ENCODE measurements at places on chromosomes 13 and 19.

DNA sequence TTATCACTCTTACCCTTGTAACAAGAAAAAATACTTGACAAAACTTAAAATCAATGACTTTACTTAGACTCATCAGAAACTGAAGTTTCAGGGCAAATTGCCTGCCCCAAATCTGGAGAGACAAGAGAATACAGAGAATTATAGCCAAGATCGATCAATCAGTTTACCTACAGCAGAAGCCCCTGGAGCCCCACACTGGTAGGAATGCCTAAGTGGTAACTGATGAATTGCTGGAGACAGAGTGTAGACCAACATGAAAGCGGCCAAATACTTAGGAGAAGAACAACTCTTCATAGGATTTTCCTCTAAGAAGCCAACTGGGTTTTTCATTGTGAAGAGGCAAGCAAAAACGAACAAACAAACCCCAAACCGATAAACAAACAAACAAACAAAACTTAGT lies 1430.0 kb downstream of the EFNB2 start:
- no peak for DNase-seq

- DNase-seq: no peak
Measured at GRCh38 chr13:111472559-111473460, 152.4 kb downstream of the TEX29 start.

DNA sequence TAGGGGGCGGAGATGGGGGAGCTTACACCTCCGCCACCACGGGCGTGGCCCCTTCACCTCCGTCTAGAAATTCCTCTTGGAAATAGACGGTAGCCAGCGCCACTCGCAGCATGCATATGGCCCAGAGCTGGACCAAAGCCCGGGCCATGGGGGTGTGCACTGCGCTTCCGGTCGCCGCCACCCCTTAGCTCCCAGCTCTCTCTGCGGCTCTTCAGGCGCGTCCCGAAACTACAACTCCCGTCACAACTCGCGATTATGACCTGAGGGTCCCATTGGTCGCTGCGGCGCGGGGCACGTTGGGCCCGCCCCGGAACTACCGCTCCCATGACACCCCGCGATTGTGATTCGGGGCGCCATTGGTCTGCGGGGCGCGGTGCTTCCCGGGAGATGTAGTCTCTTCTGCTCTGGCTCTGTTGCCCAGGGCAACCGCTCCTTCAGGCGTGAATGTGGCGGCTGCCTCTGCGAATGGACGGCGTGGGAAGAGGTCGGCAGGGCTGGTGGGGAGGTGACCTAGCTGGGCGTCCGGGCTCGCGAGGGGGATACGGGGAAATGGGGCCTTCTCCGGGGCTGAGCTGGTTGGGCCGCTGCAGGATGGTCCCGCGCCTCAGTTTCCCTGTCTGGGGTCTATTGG lies at the start of the genes C19orf44 and CALR3:
C19orf44 (plus strand) TSS at position 413 of the 631 bp plus-strand sequence. CDS start 4,399 bp downstream, outside the sequence.
CALR3 (minus strand) TSS at position 186 of the 631 bp plus-strand sequence; CDS start at position 148, 38 bp downstream.
- peak; percentile 94 for DNase-seq

DNA sequence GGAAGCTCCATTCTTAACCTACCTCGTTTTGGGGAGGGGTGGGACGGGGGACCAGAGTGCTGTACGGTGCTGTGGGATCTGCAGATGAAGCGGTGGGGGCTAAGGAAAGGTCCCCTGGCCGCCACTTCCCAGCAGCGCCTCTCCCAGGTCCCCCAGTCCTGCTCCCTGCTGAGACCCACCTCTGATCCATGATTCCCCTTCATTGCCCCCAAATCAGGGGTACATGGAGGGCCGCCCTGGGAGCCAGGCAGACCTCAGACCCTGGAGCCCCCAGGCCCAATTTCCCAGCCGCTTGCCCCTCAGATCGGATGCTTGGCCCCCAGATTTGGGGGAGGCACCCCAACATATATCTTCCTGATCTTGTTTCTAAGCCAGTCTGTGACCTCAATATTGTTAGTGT lies 3.8 kb upstream of the FAM98C start:
- DNase-seq: no peak

GRCh38 chr13:42107421-42107820 lies 59.0 kb downstream of the DGKH start:
- DNase-seq: no peak

DNA sequence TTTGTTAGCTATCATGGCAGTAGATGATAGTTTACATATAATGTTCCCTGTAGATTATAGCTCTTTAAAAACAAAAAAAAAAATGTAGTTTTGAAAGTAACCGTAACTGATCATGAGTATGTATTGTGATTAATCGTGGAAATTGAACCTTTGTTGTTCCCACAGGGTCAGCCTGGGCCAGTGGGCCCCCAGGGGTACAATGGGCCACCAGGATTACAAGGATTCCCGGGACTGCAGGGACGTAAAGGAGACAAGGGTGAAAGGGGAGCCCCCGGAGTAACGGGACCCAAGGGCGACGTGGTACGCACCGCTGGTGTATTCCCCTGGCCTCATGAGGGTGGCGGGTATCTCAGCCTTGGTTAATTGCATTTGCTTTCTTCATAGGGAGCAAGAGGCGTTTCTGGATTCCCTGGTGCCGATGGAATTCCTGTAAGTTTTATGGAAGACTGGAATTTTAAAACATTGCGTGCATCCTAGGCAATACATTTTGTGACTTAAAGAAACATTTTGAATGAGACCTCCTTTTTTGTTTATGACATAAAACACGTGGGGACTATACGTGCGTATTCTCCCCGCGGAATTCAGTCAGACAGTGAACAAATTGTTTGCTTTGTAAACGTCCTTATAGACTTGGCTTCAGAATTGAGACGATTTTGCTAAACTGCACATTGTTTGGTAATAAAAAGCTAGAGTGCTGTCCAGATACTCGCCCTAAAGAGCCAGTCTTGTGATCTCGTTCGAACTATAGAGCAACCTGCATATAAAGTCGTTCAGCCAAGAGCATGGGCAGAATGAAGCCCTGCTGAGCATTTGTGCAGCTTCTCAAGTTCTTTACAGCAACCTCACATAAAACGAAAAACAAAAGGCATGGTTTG lies 117.7 kb downstream of the COL4A2 start:
- no peak for DNase-seq

GRCh38 chr19:10143681-10144080 lies 24.0 kb upstream of the EIF3G start:
- DNase-seq: no peak

DNA sequence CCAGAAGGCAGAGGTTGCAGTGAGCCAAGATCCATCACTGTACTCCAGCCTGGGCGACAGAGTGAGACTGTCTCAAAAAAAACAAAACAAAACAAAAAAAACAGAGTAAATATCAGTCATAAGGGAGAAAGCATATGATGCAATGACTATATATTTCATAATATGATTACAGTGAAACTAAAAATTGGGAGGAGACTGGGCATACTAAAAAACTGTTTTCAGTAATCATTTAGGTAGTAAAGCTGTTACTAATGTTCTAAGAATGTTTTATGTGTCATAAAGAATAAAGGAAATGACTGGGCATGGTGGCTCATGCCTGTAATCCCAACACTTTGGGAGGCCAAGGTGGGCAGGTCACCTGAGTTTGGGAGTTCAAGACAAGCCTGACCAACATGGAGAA lies 15.9 kb downstream of the ZNF573 start:
- DNase-seq: no peak

DNA sequence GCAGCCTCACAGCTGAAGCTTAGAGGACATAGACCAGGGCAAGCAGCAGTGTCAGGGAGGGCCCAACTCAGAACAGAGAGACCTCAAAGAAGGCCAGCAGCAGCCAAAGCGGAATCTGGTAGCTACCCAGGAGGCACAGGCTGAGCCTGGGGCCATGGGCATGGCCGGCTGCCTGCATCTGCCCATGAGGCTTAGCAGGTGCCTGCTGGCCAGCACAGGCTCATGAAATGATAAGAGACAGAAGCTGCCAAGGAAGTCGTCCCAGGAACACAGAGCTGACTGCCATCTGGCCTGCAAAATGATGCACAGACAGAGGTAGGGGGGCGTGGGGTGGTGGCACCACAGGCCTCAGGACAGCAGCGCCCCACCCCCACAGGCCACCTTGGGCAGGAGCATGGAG lies 29.2 kb downstream of the TUBA3C start:
- DNase-seq: no peak

GRCh38 chr13:113406321-113407102 lies 42.6 kb upstream of the GRTP1 start:
- DNase-seq: no peak

- DNase-seq: no peak
Measured at GRCh38 chr13:43916828-43917227, 37.1 kb downstream of the LACC1 start.

DNA sequence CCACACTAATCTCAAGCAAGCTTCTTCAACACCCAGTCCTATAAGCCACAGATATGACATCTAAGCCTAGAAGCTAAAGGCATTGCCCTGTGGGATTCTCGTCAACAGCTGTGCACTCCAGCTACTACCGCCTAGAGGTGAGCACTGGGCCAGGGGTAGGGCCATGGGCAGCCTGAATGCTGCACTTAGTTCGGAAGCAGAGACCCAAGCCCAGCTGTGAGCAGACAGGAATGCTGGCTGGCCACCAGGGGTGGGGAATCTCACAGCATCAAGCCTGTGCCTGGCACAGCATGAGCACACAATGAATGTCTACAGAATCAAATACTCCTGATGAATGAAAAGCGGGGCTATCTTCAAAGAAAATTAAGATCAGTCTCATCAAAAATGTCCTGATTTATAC lies 167.5 kb upstream of the UBL3 start:
- DNase-seq: no peak

DNA sequence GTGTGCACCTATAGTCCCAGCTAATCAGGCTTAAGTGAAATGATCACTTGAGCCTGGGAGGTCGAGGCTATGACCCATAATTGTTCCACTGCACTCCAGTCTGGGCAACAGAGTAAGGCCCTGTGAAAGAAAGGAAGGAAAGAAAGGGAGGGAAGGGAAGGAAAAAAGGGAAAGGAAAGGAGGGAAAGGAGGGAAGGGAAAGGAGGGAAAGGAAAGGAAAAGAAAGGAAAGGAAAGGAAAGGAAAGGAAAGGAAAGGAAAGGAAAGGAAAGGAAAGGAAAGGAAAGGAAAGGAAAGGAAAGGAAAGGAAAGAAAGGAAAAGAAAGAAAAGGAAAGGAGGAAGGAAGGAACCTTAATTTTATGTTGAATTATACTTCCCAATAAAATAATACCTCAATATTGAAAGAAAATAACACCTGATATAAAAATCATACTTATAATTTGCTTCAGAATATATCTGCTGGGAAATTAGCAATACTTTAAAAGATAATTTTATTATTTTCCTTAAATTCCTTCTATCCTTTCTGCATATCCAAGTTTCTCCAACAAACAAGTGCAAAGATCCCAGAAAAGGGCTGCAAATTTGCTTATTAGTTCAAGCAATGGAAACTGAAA lies 177.3 kb downstream of the KLF12 start:
- DNase-seq: no peak

DNA sequence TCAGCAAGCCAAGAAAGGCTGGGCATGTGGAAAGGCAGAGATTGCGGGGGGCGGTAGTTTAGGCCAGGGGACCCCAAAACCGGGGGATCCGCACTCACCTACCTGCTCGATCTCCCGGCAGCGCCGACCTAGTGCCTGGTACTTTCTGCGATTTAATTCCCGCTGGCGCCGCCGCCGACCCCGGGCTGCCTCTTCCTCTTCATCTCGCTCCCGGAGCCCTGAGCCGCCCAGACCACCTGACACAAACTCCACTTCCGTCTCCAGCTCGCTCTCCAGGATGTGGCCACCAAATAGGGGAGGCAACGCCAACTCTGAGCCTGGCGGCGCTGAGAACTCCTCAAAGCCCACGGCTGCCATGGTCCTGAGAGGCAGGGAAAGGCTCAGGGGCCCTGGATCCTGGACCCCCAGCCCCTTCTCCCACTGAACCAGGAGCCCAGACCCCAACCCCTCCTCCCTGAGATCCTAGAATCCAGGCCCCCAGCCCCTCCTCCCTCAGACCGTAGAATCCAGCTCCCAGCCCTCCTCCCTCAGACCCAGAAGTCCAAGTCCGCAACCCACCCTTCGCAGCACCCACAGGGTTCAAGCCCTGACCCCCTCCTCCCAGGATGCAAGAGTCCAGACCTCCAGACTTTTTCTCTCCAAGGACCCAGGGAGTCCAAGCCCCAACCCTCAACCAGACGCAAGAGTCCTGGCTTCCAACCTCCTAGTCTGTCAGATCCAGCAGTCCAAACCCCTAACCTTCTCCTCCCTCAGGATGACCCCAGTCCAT lies 933 bp downstream of the TFPT start:
- DNase-seq: no peak

DNA sequence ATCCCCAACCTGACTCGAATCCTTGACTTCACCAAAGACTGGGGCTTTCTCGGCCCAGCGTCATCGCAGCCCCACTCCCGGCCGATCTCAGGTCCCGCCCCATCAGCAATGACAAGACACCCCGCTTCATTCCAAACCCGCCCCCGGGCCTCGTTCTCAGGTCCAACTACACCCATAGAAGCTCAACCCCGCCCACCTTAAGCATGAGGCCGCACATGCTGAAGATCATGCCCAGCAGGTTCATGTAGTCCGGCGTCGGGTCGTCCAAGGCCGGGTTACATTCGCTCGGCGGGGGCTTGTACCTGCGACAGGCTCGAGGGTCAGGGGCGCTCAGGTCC lies 2.3 kb downstream of the WDR83 start:
- DNase-seq: no peak

DNA sequence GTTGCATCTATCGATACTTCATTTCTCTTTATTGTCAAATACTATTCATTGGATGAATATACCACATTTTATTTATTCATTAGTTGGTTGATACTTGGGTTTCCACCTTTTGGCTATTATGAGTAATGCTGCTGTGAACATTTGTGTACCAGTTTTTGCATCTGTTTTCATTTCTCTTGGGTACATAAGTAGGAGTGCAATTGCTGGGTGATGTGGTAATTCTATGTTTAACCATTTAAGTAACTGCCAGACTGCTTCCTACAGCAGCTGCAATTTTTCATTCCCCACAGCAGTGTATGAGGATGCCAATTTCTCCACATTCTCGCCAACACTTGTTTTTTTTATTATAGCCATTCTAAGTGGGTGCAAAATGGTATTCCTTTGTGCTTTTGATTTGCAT lies 2.6 kb downstream of the KCNJ14 start:
- no peak for DNase-seq

DNA sequence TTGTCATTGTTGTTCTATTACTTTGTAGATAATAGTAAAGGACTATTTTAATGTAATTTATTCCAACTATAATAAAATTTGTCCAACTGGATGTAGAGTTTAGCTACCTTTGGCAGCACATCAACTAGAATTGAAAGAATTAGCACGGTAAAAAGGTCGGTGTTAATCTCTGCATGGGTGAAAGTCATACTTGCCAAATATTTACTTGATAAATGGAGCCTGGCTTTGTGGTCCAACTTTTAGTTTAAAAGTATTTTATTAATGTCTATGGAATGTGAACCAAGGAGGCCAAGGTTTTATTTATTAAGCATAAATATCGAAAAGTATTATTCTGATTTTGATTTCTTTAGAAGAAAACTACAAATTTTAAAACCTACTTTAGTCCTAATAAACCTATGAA lies 1389.0 kb downstream of the PCDH9 start:
- DNase-seq: no peak

DNA sequence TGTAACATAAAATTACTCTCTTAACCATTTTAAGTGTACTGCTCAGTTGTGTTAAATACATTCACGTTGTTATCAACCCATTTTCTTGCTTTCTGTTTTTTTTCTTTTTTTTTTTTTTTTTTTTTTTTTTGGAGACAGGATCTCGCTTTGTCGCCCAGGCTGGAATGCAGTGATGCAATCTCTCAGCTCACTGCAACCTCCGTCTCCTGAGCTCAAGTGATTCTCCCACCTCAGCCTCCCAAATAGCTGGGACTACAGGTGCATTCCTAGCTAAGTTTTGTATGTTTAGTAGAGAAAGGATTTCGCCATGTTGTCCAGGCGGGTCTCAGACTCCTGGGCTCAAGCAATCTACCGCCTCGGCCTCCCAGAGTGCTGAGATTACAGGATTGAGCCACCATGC lies 42.5 kb upstream of the C13orf42 start:
- DNase-seq: no peak

- no peak for DNase-seq
Measured at GRCh38 chr19:46369817-46370216, 22.9 kb downstream of the PPP5C start.
